ENCODE measurements at places on chromosomes 16 and 17.

GRCh38 chr16:85011846-85012284, 530 bp upstream of the ZDHHC7 start:
- peak overlapping the region; percentile 81 for H3K27ac ChIP-seq
- H3K36me3 ChIP-seq = 0 out of 2 replicates have a peak, but pooled peaks cover 6% of the 10 kb centered on the region
- no peaks in the 10 kb centered on the region for H3K27me3 ChIP-seq
- DNase-seq = no peak

DNA sequence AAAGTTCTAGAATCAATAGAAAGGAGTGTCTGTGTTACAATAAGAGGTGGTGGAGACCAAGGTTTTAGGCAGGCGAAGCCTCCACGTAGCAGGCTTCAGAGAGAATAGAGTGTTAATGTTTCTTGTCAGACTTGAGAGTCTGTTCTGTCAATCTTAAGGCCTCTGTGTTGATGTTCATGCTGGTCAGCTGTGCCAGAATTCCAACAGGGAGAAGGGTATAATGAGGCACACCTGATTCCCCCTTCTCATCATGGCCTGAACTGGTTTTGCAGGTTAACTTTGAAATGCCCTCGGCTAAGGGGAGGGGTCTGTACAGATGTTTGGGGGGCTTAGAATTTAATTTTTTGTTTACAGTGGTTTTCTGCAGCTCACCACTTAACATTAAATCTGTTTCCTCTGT, 46.0 kb downstream of the RNF112 start:
- DNase-seq = no peak
- H3K4me3 ChIP-seq = no peak overlapping the region
- no peak overlapping the region for H3K27ac ChIP-seq
- no peaks in the 10 kb centered on the region for H3K27me3 ChIP-seq
- no peaks in the 10 kb centered on the region for H3K36me3 ChIP-seq

DNA sequence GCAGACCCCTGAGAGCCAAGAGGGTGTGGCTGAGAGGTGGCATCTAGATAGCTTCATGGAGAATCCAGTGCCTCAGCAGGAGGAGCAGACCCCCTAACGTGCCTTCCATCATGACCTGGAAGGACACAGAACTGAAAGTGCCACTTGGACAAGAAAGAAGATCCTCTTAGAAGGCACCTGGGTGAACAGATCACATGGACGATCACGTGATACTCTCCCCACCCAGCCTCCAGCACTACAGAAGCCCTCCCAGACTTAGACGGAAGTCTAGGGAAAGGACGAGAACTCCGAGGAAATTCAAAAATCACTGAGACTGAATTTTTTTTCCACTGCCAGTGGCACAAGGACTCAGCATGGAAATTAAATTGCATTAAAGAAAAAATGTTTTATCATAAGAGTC, 113.4 kb downstream of the MRM1 start:
- no peak overlapping the region for H3K4me3 ChIP-seq
- 0 out of 2 replicates have a peak, but pooled peaks cover 5% of the 10 kb centered on the region for H3K4me1 ChIP-seq
- DNase-seq = no peak
- H3K27ac ChIP-seq = no peak overlapping the region
- H3K27me3 ChIP-seq = no peaks in the 10 kb centered on the region

GRCh38 chr17:49548506-49549310, 27.0 kb upstream of the NXPH3 start:
- H3K36me3 ChIP-seq = no peaks in the 10 kb centered on the region
- peaks cover 10% of the 10 kb centered on the region for H3K27me3 ChIP-seq
- H3K27ac ChIP-seq = no peak overlapping the region
- DNase-seq = peak; percentile 53
- no peak overlapping the region for H3K4me3 ChIP-seq
- H3K4me1 ChIP-seq = no peaks in the 10 kb centered on the region

- no peak overlapping the region for H3K27ac ChIP-seq
- H3K36me3 ChIP-seq = no peaks in the 10 kb centered on the region
- no peak for DNase-seq
- H3K27me3 ChIP-seq = peaks cover 66% of the 10 kb centered on the region
- H3K4me1 ChIP-seq = no peaks in the 10 kb centered on the region
These were observed 5.7 kb upstream of the LPO start for GRCh38 chr17:58232707-58233156.
